Hair follicle dermal papilla cell (primary cell): ENCODE measurements at places on chromosomes 3 and 15. TPM values are rescaled to one million over a fixed set of nuclear protein-coding genes. Genes with fewer than 3 reads are reported as not detected.

ITIH4 gene
- 2.2 and 2.4 TPM in 2 replicates for total RNA-seq

MUC4 gene
- total RNA-seq = not detected in 2 replicates

CPEB1 gene
- total RNA-seq = 13.1 and 14.9 TPM in 2 replicates

CLEC3B gene
- 8.5 and 9.9 TPM in 2 replicates for total RNA-seq

GABRG3 gene
- total RNA-seq = under 0.01 TPM in 1 of 2 replicates, not detected in the other
